Activated T-cell treated with anti-CD3 and anti-CD28 coated beads, Interleukin-2, amount 50 U/mL, for 4 hours (primary cell): ENCODE measurements at places on chromosomes 1 and 21.

- DNase-seq = no peak
Measured at GRCh38 chr1:10803971-10804820, 7.8 kb upstream of the CASZ1 start.

- DNase-seq = no peak
Measured at GRCh38 chr21:34900376-34900775, 148.7 kb downstream of the RUNX1 start.

- no peak for DNase-seq
Measured at GRCh38 chr1:246483569-246483933, 23.5 kb downstream of the SMYD3 start.

- no peak for DNase-seq
Measured at GRCh38 chr1:14363707-14364413, 234.6 kb upstream of the KAZN start.

GRCh38 chr1:6850537-6850936, 65.3 kb downstream of the CAMTA1 start:
- no peak for DNase-seq
